ENCODE measurements at places on chromosomes 11 and 22.

DNA sequence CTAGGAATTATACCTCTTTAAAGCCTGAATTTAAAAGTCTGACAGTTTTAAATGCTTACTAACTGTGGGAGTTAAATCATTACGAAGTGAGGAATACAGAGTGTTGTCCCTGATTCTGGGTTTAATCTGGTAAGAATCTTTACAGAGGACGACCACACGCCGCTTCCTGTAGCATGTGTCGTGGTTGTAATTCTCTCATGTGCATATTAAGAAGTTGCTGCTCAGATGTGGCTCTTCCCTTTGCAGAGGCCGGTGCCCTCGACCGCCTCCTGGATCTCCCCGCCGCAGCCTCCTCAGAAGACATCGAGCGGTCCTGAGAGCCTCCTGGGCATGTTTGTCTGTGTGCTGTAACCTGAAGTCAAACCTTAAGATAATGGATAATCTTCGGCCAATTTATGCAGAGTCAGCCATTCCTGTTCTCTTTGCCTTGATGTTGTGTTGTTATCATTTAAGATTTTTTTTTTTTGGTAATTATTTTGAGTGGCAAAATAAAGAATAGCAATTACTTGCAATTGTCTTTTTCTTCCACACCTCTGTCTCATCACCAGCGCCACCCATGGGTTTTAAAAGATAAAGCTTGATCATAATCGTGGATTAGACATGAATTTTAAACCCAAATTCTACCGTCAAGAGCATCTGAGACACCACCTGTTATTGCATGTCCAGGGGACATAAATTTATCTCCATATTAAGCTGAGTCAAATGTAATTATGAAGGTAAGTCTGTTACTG, 6.5 kb downstream of the GAL start:
- peak; percentile 51 for DNase-seq

GRCh38 chr11:95327273-95327948, 96.4 kb upstream of the SESN3 start:
- no peak for DNase-seq

GRCh38 chr11:106306942-106307341, 229.5 kb downstream of the AASDHPPT start:
- no peak for DNase-seq

GRCh38 chr22:49124608-49125007, 703.1 kb downstream of the BRD1 start:
- no peak for DNase-seq

GRCh38 chr11:37861671-37862070, 1263.6 kb upstream of the RAG2 start:
- no peak for DNase-seq

DNA sequence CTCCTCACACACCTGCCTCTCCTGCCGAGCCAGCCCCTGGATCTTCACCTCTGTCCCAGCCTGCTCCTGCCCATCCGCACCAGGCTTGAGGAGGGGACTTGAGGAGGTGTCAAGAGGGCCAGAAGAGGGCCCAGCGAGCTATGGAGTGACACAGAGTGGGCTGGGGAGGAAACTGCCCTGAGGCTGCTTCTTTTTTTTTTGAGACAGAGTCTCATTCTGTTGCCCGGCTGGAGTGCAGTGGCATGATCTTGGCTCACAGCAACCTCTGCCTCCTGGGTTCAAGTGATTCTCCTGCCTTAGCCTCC, 21.9 kb upstream of the CDON start:
- no peak for DNase-seq

DNA sequence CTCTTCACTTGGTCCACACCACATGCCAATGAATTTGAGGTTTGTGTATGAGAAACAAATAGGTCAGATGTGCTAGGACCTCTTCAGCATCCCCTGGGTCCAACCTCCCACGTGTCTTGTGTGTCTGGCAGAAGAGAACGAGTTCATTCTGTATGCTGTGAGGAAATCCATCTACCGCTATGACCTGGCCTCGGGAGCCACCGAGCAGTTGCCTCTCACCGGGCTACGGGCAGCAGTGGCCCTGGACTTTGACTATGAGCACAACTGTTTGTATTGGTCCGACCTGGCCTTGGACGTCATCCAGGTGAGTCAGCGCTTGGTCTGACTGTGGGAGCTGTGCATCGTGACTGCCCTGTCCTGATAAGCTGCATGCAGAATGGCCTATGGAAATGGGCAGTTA, 101.0 kb upstream of the SORL1-AS1 start:
- no peak for DNase-seq

DNA sequence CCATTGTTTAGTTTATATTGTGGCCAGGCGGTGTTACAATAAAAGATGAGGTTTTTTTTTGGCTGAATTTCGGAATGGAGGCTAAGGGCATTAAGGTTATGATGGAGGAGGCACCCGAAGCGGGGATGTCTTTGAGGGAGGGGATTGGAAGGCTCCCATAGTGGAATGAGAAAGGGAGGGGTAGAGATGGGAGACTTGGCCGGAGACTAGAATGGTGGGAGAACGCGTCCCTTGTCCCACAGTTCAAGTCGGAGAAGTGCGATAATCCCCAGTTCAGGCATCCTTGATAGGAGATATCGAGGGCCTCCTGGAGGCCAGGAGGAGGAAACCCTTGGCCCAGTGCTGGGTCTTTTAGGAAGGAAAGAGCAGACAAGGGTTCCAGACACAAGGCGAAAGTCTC, 21.6 kb downstream of the ZNF195 start:
- no peak for DNase-seq

- DNase-seq = no peak
Observed at GRCh38 chr22:30873661-30874060, 94.9 kb downstream of the MORC2 start.

- DNase-seq = no peak
Observed at GRCh38 chr11:129457321-129457720, 81.7 kb downstream of the BARX2 start.

GRCh38 chr11:124071623-124071948, 30.5 kb upstream of the OR10G7 start:
- no peak for DNase-seq

DNA sequence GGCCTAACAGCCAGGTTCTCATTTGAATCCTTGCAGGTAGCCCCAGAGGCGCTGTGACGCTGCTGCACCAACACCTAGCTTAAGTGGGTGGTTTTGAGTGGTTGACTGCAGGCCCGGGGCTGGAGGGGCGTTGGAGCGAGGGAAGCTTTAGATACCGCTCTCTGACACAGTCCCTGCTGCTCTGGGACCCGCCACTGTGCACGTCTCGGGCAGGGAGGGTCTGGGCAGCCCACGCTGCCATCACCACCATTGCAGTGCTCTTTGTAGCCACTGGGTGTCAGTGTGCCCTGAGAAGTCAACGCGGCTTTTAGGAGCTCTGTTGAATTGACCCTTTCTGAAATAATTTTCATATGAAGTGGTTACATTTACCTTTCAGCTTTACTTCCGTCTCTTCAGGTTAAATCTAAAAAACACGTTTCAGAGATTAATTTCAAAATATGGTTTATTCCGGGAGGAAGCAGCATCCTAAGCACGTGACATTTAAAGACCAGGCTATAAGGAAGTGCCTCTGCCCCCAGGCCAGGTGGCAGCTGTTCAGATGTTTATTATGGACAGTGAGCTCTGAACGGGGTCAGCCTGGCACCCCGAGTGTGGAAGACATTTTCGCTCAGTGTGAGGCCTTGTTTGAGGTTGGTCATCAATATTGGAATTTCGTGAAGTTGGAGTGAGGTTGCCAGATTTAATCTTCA, 30.9 kb upstream of the PARVB start:
- peak; percentile 71 for DNase-seq

DNA sequence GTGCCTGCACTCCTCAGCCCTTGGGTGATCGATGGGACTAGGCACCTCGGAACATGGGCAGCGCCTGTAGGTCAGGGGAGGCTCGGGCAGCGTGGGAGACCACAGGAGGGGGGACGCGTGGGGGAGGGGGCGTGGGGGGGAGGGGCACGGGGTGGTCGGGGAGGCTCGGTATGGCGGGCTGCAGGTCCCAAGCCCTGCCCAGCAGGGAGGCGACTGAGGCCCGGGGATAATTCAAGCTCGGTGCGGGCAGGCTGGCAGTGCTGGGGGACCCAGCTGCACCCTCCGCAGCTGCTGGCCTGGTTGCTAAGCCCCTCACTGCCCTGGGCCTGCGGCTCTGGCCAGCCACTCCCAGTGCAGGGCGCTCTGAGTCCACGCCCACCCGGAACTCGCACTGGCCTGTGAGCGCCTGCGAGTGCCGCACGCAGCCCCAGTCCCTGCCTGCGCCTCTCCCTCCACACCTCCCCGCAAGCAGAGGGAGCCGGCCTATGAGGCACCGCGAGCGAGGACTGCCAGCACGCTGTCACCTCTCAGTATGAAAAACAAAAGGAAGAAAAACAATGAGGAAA, 1698.3 kb upstream of the RAG2 start:
- no peak for DNase-seq

DNA sequence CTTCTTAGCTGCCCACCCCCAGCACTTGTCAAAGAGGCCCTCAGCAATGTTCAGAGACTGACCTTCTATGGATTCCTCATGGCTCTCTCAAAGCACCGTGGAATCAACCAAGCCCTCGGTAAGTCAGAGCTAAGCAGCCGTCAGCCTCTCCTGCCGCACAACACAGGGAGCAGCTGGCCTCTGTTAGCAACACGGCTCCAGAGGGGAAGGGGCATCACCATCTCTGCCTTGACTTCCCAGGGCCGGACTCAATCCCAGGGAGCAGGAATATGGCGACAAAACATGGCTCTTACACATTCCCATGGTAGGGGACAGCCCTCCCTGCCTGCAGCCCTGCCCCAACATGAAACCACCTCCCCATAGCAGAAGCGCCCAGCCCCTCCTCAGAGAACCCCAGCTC, 18.9 kb downstream of the ARFGAP2 start:
- no peak for DNase-seq
